ENCODE measurements at places on chromosomes 1 and 21.

DNA sequence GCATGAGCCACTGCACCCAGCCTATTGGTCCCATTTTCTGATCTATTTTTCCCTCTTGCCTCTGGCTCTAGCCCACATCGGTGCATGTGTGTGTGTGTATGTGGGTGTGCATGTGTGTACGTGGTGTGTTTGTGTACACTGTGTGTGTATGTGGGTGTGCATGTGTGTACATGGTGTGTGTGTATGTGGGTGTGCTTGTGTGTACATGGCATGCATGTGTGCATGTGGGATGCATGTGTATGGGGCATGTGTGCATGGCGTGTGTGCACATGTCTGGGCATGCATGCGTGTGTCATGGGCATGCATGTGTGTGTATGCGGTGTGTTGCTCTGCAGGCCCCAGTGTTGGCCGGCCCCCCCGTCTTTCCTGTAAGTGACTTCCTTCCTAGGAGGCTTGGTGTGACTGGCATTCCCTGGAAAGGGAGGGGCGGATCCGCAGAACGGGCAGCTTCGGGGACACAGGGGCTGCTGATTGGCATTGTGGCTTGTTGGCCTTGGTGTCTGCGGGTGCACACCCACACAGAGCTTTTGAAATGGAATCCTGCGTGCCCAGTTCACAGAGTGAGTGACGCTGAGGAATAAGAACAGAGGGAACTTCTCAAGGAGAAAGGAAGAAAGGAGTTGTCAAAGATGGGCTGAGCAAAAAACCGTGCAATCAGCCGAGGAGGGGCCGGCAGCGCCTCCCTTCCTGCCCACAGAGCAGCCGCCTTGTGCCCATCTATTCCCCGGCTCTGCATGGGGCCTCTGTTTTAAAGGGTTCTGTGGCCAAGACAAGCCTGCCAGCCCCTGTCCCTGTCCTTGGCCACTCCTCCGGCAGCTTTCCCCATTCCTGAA, 8.0 kb downstream of the PDXK start:
- peak; percentile 44 for DNase-seq

GRCh38 chr1:12153181-12153785, 13.5 kb upstream of the TNFRSF1B start:
- no peak for DNase-seq

DNA sequence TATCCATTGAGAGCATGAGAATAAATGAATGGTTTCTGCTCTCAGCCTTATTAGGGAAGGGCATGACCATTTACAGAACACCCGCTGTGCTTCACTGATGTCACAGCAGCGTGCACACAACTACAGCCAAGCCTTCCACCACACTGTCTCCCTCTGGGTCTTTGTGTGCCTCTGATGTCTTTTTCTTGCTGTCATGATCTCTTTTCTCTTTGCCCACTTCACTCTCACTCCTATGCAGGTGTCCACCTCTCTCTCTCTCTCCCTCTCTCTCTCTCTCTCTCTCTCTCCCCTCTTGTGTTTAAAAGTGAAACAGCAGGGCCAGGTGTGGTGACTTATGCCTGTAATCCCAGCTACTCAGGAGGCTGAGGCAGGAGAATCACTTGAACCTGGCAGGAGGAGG, 232.5 kb upstream of the JUN start:
- DNase-seq, result no peak

DNA sequence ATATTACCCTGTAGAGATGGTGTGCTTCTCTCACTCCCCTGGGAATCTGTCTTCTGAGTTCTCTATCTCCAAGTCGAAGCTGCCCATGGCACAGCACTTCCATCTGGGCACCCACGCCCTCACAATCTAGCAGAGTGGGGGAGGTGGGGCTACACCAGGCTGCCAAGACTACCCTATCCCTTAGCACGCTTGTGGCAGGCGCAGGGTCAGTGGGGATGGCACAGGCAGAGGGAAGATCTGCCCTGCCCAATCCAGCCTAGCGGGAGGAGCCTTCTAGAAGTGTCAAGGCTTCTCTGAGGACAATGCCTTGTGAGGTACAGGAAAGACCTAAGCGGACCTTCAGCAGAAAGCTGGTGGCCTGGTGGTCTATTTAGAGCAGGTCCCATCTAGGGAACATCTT, 49.1 kb downstream of the DMAP1 start:
- no peak for DNase-seq

- DNase-seq, result no peak
Observed at GRCh38 chr1:32867671-32868070, 3.0 kb downstream of the FNDC5 start.

DNA sequence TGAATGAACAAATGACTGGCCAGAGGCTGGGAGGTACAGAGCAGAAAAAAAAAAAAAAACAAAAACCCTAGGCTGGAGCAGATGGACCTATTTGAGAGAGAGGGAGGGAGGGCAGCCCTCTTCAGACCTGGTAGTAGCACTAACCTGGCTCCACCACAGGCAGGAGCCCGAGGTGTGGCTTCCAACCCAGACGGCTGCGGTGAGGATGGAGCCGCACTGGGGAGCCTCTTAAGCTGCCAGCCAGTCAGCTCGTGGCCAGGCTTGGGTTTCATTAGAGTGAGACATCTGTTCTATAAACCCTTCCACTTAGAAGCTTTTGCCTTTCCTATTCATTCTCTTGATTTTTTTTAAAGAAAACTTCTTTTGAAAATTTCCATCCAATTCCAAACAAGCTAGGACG, 16.8 kb downstream of the LGR6 start:
- DNase-seq, result no peak

GRCh38 chr1:48691429-48692001, 85.2 kb downstream of the BEND5 start:
- no peak for DNase-seq

DNA sequence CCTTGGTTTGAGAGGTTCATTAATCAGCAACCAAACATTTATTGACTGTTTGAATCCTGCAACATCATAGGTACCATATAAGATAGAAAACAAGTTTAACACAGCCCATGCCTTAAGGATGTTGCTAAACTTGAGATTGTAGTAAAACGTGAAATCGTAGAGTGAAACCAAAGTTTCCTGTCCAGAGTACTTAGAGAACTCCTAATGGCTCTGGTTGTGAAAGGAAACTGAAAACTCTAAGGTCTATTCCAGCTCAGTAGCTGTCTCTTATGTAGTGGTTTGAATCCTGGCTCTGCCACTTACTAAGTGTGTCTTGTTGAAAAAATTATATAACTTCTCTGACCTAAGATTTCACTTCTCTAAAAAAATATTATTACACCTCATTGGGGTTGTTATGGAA, 310.9 kb downstream of the NTNG1 start:
- DNase-seq, result no peak

DNA sequence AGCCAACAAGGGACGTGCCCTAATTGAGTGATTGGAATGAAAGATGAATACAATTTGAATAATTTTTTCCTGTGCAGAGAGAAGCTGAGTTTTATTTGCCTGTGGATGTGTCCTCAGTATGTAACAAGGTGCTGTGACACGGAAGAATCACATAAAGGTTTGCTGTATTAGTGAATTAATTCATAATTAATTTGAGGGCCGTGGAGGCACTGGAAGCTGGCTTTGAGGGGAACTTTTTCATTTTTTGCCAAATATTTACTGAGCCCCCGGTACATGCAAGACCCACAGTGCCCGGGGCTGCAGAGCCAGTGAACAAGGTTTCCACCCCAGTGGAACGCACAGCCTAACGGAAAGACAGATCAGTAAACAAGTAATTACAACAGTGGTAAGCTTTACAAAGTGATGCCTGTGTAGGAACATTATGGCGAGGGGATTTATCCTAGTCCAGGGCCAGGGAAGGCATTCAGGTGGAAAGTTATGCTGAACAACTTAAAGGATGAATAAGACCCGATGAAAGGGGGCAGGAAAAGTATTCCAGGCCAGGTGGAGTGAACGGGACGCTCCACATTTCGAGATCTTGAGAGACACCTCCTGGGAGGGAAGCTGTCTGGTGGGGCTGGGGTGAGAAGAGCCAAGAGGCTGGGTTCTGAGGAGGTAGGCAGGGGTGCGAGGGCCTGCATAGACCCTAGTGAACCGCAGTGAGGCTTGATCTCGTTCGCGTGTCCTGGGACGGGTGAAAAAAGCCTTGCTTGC, 773 bp upstream of the RCC2 start:
- no peak for DNase-seq

DNA sequence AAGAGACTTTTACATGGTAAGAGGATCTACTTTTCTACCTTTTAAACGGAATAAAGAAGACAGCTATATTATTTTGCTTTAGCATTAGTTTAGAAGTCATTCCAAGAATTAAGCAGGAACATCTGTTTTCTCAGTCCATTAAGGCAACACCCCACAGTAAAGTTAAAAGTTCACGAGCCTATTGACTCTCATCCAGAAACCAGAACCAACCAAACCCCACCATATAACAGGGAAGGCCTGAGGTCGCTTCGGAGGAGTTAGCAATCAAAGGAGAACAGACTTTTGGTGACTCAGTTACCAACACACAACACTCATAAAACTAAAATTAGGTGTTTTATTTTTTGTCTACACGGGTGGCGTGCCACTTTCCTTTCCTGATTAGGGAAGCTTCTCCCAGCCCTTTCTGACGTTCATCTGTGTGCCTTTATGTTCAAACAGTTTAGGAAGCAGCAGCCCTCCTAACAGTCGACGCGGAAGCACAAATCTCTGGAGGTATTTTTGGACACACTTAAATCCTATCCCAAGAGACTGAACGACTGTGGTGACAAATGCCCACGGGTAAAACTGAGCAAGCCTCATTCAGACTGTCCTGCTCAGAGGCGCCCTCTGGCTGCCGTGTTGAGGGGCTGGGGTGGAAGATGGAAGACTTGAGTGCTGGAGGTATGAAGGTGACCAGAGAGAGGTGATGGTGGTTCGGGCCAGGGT, 8.6 kb upstream of the PLA2G2C start:
- peak; percentile 76 for DNase-seq

- no peak for DNase-seq
Observed at GRCh38 chr21:21156397-21156796, 158.2 kb downstream of the NCAM2 start.

- DNase-seq, result no peak
Observed at GRCh38 chr1:180215856-180216625, 14.0 kb upstream of the LHX4 start.

DNA sequence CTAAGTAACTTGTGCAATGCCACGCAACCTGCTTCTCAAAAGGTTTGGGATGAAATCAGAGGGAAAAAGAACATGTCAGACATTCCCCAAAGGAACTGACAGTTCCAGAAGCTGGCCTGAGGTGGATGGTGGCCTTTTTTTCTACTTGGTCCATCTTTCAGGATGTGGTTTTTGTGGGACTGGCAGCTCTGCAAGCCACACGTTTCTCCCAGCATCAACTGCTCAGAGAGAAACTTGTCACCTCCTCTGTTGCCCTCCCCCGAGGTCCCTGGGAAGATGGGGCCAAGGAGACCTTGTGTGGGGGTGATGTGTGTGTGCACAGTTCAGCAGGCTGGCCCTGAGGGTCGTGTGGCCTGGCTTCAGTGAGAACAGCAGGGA, 2.5 kb upstream of the DHRS3 start:
- DNase-seq, result no peak

DNA sequence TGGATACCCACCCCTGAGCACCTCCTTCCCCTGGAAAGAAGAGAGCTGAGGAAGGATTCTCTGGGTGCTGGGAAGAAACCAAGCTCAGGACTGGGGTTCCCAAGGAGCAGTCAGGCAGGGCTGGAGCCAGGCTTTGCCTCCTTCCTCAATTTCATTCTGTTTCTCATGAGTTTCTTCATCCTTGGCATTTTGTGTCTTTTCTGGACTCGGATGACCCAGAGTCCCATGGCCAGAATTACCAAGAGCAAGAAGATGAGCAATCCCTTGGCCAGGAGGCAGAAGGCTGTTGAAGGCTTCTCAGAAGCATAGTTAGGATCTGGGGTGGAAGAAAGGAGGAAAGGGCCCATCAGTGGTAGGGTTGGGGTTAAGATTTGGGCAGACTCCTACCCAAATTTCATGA, 2.5 kb downstream of the SLAMF9 start:
- no peak for DNase-seq

- DNase-seq, result peak; percentile 49
Observed at GRCh38 chr1:26289158-26290059, 9.5 kb downstream of the SH3BGRL3 start.

DNA sequence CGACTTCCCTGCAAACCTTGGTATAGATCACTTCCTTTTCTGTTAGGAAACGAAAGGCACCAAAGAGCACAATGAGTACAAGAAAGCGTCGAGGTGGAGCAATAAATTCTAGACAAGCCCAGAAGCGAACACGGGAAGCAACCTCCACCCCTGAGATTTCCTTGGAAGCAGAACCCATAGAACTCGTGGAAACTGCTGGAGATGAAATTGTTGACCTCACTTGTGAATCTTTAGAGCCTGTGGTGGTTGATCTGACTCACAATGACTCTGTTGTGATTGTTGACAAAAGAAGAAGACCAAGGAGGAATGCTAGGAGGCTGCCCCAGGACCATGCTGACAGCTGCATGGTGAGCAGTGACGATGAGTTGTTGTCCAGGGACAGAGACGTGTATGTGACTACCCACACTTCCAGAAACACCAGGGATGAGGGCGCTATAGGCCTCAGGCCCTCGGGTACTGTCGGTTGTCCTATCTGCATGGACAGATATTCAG, 18.5 kb downstream of the FAM89A start:
- no peak for DNase-seq

DNA sequence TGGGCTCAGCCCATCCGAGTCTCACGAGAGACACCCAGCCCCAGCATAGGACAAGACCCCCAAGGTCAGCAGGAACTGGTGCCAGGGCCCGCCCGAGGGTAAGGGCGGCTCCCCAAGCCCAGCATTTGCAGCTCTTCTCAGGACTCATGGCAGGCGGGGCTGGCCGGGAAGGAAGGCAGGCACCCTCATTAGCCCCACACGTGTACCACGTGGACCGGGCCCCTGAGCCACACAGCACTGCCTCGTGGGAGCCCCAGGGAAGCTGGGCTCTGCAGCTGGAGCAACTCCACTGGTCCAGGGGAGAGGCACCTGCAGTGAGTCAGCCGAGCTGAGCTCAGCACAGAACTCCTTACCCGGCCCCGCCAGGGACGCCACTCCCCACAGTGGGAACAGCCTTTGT, 97.7 kb upstream of the IFFO2 start:
- no peak for DNase-seq

- no peak for DNase-seq
Observed at GRCh38 chr1:207026104-207026534, 6.4 kb downstream of the C1orf116 start.

DNA sequence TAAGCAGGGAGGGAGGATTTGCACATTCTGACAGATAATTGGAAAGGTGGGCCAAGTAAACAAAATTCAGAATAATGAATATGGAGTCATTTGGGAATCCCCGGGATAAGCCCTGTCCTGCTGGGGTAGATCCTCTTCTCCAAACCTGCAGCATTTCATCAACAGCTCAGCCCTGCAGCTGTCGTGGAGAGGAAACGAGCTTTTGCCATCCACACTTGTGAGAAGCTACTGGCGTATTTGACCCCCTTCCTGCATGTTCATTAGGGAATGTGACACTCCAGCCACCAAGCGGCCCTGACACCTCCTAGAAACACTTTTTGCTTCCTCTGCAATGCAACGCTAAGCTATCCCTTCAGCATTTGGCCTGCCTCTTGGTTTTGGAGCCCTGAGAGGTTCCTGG, 8.0 kb upstream of the LEFTY2 start:
- no peak for DNase-seq

GRCh38 chr1:160001440-160001839, 30.4 kb downstream of the PIGM start:
- no peak for DNase-seq

- no peak for DNase-seq
Observed at GRCh38 chr1:59487335-59488031, 190.6 kb downstream of the FGGY start.

GRCh38 chr1:45721207-45721606, 29.2 kb downstream of the IPP start:
- DNase-seq, result no peak

Data from ecto neural progenitor cell (in vitro differentiated cells).